ENCODE measurements at places on chromosomes 2 and 18.

GRCh38 chr2:136751406-136751805 is 13.9 kb upstream of the THSD7B start:
- DNase-seq, result no peak

- no peak for DNase-seq
Measured at GRCh38 chr18:28439870-28440269, 262.9 kb upstream of the CDH2 start.

DNA sequence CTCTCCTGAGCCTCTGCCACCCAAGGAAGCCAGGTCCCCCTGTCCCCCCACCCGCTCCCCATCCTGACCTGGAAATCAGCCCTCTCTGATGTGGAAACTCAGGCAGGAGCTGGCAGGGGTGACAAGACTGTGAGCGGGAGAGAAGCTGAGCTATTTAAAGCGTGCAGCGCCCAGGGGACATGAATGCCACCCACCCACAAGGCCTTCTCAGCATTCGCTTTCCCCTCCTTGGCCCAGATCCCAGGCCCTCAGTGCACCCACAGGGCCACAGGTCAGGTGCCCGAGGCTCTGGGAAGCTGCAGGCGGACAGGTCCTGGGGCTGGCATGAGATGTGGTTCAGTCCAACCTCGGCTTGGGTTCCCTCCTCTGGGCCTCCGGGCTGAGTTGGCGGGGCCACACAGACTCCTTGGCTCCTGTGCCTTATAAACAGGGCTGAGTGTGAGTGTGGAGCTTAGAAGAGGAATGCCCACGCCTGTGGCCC is 168.3 kb downstream of the SMAD7 start:
- no peak for DNase-seq

GRCh38 chr2:142075826-142076225 is 55.0 kb downstream of the LRP1B start:
- DNase-seq, result no peak

GRCh38 chr2:85783796-85784195 is 30.0 kb downstream of the ATOH8 start:
- no peak for DNase-seq

- no peak for DNase-seq
Measured at GRCh38 chr2:222391743-222392285, 32.5 kb upstream of the SGPP2 start.

- DNase-seq, result no peak
Measured at GRCh38 chr2:240963065-240963867, 35.2 kb upstream of the SNED1 start.

GRCh38 chr2:68521037-68521436 is 53.7 kb downstream of the APLF start:
- no peak for DNase-seq

- no peak for DNase-seq
Measured at GRCh38 chr18:74530584-74530862, 3.8 kb upstream of the CNDP1 start.

- no peak for DNase-seq
Measured at GRCh38 chr2:191171708-191172355, 21.0 kb upstream of the STAT4 start.

DNA sequence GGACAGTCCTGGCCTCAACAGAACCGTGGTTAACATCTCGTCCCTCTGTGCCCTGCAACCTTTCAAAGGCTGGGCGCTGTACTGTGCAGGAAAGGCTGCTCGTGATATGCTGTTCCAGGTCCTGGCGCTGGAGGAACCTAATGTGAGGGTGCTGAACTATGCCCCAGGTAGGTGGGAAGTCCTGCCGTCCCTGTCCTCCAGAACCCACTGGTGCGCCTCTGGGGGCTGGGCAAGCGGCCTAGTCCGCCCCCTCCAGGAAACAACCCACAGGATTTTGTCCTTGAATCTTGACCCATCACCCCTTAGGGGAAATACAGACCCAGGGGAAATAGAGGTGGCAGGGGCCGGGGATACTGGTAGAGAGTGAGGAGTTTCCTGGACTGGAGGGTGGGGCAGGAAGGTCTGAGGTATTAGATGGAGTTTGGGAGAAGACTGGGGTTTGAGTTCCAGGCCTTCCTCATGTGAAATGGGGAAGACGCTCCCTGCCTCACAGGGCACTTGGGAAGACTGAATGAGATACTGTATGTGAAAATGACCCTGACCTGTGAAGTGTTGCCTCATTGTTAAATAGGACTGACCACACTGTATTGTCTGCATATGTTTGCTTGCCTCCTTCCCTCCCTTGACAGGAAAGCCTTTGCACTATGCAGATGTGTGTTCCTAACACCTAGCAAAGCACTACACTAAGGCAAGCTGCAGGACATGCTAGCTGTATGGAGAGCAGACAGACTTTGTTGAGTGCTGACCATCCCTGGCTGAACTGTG is 1.4 kb downstream of the SPR start:
- DNase-seq, result no peak

GRCh38 chr18:56598422-56598821 is 40.0 kb downstream of the TXNL1 start:
- no peak for DNase-seq

DNA sequence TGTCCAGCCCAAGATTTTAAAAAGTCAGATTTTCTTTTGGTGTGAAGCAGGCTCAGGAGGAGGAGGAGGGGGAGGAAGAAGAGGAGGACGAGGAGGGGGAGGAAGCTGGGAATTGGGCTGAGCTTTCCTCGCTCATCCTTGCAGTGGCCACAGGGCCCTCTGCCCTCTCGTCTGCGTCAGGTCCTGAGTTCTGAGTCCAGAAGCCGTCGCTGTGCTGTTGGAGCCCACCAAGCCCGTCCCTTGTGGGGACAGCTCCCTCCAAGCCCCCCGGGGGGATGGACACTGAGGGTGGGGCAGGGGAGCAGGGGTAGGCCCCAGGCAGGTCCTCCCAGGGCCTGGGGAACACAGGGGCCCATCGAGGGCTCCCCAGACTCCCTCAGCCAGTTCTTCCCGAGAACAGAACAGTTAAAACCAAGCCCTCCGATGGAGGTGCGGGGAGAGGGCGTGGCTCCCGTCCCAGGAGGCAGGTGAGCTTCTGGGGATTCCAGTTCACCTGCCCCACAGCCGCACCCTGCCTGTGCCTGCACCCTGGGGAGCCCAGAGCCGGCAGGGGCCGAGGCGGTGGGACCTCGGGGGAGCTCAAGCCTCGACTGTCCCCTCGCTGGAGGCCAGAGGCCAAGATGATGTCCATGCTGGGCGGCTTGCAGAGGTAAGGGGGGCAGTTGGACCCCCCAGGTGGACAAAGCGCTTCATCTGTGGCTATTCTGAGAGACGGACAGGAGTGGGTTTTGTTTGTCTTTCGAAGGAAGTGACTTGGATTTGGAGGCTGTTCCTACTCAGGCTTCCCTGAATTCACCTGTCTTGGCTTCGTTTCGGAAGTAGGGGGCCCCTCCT is at the start of gene GAL3ST2:
Gene GAL3ST2, plus strand, starts transcription at position 487 of the 834 bp plus-strand sequence. Its CDS starts 134 bp downstream, at position 621.
- DNase-seq, result no peak

DNA sequence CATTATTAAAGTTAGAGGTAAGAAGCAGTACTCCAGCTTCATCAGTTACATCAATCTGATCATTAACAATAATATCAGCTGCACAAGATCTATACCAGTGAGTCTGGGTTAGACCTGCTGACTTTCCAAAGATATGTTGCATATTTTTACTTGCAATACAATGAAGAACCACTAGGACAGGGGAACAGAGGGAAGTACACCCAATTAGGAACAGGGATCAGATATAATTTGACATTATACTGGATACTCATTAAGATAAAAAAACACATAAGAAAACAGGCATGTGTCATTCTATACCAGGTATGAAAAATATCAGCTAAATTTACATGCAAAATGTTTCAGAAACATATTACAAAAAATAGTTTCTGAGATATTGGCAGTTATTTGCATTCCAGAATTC is 995.1 kb upstream of the DDX18 start:
- no peak for DNase-seq

DNA sequence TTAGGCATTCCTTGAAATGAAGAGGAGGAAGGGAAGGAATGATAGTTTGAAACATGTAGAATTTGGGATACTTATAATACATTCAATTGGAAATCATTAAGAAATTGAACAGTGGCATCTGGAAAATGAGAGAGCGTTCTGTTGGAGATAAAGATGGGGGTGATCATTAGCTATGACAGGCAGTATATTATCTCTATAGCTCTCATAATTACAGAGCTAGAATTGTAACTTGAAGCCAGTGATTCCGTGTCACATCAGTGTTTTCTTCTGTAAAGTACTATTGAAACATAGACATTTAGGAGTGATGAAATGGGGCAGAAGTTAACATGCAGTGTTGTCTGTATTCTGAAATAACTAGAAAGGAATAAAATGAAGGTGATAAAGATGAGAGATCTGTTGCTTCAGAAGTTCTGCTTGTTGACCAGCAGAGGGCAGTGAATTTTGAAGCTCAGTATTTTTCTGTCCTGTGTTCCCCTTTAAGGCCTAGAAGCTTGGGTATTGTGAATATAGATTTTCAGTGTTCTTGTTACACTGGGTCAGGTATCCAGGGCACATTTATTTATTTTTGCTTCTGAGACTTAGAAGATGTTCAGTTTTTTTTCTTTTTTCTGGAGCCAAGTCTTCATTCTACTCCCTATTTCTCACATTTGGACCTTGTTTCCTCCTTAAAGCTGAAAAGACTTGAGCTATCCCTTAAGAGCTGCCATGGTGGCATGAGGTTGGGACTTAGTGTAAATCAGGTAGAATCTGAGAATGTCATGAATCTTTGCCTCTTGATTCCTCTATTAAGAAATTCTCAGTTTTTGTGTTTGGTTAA is 157.4 kb downstream of the TAF4B start:
- no peak for DNase-seq

- no peak for DNase-seq
Measured at GRCh38 chr2:201880993-201881611, 74.8 kb downstream of the CDK15 start.

DNA sequence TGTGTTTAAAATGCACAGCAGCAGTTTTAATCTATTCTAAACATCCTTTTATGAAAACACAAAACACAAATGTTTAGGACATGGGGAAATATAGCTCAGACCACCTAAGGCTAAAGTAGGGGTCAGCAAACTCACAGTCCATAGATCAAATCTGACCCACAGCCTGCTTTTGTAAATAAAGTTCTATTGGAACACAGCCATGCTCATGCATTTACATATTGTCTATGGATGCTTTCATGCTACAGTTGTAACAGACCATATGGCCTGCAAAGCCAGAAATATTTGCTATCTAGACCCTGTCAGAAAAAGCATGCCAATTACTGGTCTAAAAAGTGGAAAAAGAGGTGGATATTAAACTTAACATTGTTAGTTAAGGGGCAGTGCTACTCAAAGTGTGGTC is 1105.4 kb upstream of the KLHL29 start:
- no peak for DNase-seq

GRCh38 chr2:40346535-40347354 is 105.1 kb downstream of the SLC8A1 start:
- no peak for DNase-seq

DNA sequence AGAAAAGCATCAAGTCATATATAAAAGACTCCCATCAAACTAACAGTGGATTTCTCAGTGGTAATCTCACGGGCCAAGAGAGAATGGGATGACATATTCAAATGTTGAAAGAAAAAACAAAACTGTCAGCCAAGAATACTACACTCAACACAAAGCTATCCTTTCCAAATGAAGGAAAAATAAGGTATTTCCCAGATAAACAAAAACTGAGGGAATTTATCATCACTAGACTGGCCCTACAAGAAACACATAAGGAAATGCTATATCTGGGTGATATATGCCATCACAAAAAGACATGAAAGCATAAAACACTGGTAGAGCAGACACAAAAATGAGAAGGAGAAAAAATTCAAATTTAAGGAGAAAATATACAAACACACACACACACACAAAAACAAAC is 118.6 kb downstream of the ACVR1 start:
- DNase-seq, result no peak

DNA sequence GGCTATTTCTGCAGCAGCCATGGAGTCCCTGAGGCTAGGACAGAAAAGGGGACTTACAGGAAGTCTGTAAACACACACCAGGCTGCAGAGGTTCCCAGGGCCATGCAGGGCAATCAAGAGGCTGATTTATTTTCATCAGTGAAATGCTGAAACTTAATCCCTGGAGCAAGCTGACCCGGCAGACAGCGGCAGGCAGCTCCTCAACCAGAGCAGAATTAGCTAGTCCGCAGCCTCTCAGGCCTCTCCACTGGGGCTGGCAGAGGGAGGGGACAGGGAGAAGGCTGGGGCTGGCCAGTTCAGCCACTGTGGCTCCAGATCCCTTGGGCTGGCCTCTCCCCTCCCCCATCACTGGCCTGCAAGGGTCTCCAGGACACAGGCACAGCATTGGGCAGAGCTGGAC is 136.3 kb downstream of the TNS1 start:
- no peak for DNase-seq

DNA sequence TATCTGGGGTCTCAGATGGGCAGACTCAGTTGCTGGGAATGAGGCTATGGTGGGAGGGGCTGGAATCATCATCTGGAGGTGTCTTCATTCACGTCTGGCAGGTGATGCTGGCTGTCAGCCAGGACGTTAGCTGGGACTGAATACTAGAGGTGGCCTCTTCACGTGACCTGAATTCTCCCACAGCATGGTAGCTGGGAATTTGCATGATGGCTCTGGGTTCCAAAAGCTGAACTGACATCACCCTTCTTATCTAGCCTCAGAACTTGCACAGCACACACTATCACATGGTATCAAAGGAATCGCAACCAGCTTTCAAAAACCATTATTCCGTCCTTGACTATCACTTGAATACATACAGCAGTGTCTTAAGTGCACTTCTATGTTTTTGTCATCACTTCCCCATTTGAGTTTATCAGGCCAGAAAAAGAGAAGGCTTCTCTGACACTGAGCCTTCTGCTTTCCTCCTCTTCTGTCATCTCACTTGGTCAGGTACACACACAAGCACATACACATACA is 53.0 kb upstream of the LRP2 start:
- no peak for DNase-seq

- no peak for DNase-seq
Measured at GRCh38 chr2:177155631-177156030, 57.0 kb upstream of the HNRNPA3 start.

- no peak for DNase-seq
Measured at GRCh38 chr2:152559008-152559407, 158.3 kb downstream of the PRPF40A start.

DNA sequence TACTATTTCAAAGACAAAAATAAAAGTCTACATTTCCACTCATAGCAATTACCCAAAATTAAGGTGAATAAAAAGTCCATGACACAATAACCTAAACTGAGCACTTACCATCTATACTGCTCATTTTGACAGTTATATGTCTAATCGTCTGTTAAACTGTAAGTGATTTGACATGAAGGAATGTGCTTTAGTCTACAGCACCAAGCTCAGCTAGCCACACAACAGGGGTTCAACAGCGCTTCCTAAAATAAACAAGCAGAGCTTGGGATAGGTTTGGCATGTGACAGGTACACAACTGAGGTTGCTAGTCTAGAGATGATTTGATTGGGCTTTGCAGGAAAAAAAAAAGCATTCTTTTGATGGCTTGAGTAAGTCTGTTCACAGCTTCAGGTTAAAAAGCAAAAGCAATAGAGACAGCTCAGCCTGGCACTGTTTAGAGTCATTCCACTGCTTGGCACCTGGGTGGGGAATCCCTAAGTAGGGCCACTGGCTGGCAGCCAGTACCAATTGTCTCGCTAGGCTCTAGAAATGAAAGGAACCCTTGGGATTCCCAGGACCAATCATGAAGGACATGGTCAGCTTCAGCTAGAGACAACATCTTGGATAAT is 78.6 kb downstream of the BARD1 start:
- no peak for DNase-seq

- DNase-seq, result no peak
Measured at GRCh38 chr2:19989342-19989666, 601 bp downstream of the WDR35 start.

GRCh38 chr2:32732120-32732519 is 104.3 kb downstream of the TTC27 start:
- DNase-seq, result no peak
